ENCODE measurements at places on chromosomes 5 and 9.

GRCh38 chr9:123796618-123797484 is 133.1 kb downstream of the DENND1A start:
- DNase-seq = no peak

DNA sequence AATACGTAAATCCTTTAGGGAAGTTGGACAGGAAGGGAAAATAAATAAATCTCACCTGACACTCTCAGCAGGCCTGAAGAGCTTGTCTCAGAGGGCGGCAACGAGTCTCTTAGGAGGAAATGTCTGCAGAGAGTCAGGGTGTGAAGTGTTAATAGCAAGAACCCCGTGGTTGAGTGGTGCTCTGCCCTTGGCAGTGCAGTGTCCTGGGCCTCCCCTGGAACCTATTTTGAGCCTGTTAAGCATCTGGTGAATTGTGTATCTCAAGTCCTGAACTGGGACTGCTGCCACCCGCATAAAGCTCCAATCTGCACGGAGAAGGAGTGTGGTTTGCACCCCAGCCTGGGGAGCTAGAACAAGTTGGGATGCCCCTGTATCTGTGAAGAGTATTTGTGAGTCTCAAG is 211.8 kb downstream of the GOLPH3 start:
- DNase-seq = no peak

DNA sequence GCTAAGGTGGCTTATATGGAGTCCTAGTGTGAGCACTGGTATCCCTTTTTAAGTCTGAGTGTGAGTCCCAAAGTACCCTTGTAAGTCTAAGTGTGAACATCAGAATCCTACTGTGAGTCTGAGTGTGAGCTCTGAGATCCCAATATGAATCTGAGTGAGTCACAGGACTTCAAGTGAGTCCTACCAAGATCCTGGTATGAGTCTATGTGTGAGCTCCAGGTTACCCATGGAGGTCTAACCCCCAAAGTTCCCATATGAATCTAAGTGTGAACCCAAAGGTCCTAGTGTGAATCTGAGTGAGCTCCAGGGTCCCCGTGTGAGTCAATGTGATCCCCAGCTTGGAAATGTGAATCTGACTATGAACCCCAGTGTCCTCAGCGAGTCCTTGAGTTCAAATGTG is 2.3 kb downstream of the CNTFR start:
- no peak for DNase-seq

GRCh38 chr5:32076699-32077695 is 97.1 kb downstream of the GOLPH3 start:
- no peak for DNase-seq

GRCh38 chr9:134854541-134854981 is 26.0 kb upstream of the FCN2 start:
- no peak for DNase-seq

DNA sequence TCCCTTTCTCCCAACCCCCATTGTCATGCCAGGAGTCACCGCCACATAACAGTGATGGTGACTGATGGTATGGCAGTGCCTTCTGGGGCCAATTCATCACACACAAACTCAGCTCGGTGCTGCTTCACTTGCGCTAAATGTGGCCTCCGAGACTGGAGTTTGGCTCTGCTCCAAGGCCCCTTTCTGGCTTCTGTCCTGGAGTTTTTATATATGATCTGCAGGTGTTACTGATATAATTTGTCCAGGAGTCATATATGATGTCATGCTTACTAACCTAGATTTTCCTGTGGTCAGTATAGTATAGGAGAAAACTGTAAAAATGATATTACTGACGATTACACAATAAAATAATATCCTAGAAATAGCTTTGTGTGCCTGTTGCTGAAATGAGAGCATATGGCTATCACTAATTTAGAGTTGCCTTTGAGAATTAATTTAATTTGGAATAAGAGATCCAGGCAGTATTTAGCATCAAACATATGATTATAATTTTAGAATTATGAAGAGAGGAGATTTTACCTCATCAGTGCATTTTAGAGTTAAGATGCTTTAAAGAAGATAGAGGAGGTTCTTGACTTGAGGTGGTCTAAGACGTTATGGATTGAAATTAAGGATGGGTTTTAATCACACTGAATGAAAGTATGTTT is 334.1 kb upstream of the CD180 start:
- no peak for DNase-seq

DNA sequence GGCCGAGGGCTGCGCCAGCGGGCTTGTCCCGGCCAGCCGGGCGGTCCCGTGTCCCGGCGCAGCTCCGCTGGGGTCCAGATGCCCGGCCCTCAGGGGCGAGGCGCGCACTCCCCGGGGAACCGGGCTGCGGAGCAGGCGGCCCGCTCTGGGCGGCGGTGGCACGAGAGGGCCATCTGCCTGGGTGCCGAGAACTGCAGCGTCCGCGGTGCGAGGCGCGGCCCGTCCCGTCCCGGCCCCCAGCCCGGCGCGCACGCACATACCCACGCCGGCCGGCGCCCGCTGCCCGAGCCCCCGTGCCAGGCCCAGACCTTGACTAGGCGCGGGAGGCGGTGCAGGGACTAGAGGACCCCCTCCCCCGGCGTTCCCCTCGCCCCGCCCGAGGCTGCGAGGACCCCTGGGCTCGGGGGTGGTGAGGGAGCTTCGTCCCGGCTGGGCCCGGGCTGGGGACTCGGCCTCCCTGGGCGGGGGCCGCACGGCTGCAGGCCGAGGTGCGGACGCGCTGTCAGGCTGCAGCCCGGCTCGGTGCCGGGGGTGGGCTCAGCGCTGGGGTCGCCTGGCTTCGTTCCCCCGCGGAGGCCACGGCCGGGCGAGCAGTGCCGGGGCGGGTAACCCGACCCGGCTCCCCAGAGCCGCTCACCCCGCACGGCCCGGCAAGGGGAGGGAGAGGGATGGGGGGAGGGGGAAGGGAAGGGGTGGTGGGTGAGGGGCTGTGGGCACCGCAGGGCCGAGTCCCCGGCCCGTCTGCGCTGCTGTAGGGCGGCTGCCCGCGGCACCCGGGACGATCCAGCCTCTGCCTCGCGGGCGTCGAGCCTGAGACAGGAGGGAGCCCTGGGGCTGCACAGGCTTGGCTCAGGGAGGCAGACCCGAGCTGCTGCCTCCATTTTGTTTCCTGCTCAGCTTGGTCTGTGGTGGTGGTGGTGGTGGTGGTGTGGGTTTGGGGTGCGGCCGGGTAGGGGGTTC is 1.2 kb upstream of the NSD1 start:
- no peak for DNase-seq

DNA sequence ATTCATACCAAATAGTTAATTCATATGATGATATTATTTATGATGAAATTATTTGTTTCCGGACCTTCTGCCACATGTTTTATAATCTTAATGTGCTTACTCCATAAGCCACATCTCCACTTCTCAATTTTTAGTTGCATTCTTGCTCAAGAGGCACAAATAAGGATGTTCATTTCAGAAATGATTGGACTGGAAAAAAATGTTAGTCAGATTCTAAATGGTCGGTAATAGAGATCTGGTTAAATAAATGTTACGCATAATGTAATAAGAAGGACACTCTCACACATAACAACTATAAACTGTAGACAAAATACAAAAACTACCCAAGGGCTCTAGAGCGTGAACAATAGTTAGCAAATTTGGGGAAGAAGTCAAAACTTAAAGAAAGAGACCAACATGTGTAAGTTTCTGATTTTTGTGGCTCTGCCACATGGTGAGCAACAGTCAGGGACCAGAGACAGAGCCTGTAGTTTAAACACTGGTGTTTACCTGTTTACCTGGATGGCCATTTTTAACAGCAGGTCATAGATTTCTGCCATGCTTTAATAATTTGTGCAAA is 554.3 kb upstream of the CLINT1 start:
- DNase-seq = no peak
